Activated T-cell treated with anti-CD3 and anti-CD28 coated beads, Interleukin-2, amount 50 U/mL, for 4 hours (primary cell): ENCODE measurements at places on chromosomes 7 and 10. TPM values are rescaled to one million over a fixed set of nuclear protein-coding genes. Genes with fewer than 3 reads are reported as not detected.

DNA sequence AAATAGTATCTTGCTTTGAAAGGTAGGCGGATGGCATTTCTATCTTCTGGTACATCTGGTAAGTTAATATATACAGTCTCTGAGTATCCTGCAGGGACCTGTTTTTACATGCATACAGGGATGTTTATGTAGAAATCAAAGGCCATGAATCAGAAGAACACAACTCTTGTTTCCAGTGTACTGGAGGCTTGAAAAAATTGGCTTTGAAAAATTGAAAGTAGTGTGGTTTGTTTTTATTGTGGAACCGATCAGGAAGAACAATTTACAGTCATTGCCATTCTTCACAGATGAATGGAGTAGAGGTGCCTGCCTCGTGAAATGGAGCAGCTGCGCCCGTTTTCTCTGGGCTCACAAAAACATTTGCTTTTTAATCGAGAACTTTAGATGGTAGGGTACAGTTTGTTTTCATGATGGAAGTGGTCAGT, 54.0 kb upstream of the RPA3 start:
- DNase-seq: no peak

The GJD4 gene
- total RNA-seq: not detected

The CDNF gene
- 0.71 TPM for total RNA-seq

- no peak for DNase-seq
Measured at GRCh38 chr7:713488-714230, 12.8 kb upstream of the DNAAF5 start.

DNA sequence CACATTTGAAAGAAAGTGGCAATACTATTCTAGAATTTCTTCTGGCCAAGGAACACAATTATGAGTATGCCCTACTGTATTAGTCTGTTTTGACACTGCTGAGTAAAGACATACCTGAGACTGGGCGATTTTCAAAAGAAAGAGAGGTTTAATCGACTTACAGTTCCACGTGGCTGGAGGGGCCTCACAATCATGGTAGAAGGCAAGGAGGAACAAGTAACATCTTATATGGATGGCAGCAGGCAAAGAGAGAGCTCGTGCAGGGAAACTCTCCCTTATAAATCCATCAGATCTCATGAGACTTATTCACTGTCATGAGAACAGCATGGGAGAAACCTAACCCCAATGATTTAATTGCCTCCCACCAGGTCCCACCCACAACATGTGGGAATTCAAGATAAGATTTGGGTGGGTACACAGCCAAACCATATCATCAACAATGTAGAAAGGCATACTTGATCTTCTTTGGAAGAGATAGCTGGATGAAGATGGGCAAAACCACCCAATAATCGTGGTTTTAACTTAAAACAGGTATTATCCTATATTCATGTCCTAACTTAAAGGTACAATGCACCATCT, 113.9 kb downstream of the ETV1 start:
- no peak for DNase-seq

DNA sequence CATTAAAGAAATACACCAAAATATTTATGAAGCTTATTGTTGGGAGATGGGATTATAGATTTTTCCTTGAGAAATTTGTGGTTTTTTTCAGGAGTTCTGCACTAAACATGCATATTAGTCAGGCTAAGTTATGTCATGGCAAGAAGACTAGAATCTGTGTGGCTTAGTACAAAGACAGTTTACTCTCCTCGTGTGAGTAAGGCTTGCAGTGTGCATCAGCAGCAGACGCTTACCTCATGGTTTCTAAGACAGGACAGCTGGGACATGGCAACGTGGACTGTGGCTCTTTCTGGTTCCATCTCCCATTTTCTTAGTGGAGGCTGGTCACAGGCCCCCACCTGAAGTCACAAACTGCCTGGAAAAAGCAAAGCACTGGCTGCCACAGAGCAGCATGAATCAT, 429.6 kb upstream of the VSTM2A start:
- DNase-seq: no peak

- no peak for DNase-seq
Measured at GRCh38 chr10:4111643-4112042, 326.6 kb upstream of the KLF6 start.

DNA sequence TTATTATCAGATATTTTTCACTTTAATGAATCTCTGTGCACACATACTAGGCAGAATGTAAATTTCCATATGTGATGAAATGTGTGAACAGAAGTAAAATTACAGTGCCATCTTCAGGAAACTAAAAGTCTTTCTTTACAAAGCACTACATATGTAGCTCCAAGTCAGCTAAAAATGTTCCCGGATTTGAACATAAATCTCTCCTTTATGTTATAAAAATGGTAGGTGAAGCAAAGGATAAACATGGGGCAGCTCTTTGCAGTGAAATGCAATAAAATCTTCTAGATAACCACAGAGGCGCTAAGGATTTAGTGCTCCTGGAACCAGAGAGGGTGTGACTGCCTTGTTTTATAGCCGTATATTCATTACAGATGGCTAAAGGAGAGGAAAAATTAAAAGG, 104.9 kb upstream of the C7orf33 start:
- no peak for DNase-seq

The C10orf67 gene
- total RNA-seq: 1.1 TPM

DNA sequence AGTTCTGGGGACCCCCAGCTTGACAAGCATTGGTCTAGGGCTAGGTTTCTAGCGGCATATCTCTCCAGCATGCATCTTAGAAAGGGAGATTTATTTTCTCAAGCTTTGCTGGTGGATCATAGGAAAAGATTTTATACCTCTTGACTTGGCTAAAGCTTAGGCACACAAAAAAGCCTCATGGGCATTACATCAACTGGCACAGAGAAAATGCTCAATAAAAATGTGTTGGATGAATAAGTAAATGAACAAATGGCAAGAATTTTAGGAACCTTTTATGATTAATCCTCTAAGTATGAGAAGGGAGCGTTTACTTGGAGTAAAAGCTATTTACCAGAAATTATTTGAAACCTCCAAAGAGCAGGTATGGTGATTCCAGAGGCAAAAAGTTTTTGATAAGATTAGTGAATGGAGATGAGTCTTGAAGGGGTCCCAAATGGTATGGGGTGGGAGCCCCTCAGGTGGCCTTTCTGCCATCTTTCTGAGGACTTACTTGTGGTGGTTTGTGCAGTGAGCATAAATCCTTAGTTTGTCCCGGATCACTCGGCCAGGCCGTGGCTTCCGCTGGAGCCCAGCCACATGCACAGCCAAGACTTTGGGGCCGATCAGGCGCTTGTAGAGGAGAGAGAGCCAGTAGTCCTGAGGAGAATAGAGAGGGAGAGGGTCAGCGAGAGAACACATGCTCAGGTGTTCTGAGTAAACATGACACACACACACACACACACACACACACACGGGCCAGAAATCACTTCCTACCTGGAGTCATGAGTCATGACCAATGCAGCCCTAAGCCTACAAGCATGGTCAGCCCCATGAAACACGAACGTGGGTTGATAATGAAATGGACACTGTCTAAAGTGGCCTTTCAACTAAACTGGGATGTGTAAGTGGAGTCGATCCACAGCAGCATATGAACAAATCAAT, 43.1 kb upstream of the HPS1 start:
- DNase-seq: no peak

- no peak for DNase-seq
Measured at GRCh38 chr10:49559476-49559875, 20.6 kb upstream of the ERCC6 start.

The HYAL4 gene
- not detected for total RNA-seq

DNA sequence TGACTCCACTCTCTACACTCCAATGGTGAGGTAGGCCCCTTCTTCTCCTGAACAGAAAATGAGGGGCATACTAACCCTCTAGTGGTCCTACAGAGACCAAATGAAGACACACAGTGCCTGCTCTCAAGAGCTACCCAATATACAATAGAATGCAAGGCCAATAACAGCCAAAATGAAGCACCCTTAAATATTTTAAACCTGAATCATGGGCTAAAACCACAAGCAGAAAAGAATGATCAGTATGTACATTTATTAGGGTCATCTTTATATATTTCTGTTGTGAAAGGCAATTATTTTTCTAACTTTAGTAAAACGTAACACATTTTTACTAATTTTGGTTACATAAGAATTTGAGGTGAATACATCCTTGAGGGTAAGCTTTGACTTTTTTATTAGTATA, 49.9 kb upstream of the COL1A2 start:
- DNase-seq: no peak

The AP3M1 gene
- 52.5 TPM for total RNA-seq

The ANKRD61 gene
- 0.32 TPM for total RNA-seq

DNA sequence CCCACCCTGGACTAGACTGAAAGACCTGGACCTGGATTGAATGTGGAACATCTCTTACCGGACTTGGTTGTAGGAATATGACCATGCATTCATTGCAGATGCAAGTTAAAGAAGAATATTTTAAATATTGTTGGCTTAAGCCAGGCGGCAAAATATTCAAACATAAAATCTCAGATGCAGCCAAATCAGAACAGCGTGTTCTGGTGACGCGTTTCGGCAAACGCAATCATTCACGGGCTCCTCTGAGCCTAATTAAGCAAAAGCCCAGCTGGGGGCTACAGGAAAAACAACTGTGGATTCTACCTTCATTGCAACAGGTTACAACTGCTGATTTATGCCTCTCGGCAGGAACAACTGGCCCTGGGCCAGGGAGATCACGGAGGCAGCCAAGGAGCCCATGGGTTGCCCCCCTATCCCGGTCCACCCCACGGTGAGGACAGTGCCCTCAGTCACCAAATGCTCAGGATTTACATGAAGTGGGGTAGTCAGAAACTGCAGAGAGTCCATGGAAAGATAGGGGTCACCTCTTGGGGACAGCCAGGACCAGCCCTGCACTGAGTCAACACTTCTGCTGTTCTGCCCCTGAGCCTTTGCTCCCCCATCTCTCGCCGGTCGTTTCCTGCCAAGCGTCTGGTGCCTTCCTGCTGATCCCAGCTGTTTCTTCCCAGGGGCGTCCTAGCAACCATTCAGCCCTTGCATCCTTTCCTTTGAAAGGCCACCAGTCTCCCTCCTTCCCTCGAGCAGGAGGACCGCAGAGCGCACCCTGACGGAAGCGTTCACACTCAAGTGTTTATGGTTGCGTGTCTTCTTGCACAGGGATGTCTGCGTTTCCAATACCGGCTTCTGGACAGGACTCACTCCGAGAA, 64.4 kb upstream of the SFMBT2 start:
- DNase-seq: no peak

DNA sequence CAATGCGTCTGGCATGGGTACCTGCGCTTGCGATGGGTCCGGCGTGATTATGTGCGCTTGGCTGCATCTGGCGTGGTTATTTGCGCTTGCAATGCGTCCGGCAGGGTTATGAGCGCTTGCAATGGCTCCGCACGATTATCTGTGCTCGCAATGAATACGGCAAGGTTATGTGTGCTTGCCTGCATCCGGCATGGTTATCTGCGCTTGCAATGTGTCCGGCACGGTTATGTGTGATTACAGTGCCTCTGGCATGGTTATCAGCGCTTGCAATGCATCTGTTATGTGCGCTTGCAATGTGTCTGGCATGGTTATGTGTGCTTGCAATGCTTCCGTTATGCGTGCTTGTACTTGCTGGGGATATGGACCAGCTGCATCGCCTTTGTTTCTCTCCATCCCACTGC, 37.7 kb downstream of the RBAK start:
- no peak for DNase-seq

The IGF2BP3 gene
- 0.86 TPM for total RNA-seq

The AGMO gene
- not detected for total RNA-seq

The WDR86 gene
- 0.46 TPM for total RNA-seq

GRCh38 chr10:78688901-78689583, 379.7 kb upstream of the ZMIZ1 start:
- DNase-seq: no peak

- DNase-seq: no peak
Measured at GRCh38 chr7:8480527-8480926, 47.1 kb downstream of the NXPH1 start.

The CFAP70 gene
- 0.37 TPM for total RNA-seq
